Activated effector memory CD4-positive, alpha-beta T cell treated with Interleukin-2 at 50 U/mL for 16 hours (primary cell): ENCODE measurements at places on chromosomes 7 and 10.

DNA sequence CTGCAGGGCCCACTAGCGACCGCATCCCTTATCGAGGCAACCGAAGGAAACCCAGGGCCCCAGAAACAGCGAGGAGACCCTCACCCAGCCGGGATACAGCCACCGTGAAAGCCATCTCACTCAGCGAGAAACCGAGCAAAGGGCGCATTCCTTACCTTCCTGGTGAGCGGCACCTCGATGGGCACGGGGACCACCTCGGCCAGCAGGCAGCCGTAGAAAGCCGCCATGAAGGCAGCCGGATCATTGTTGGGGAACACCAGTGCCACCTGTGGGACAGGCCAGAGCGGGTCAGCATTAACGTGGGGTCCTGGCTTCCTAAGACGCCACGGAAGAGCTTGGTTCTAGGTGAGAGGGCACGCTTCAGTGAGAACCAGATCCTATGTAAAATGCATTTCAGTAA is 263.7 kb downstream of the ZMYND11 start:
- DNase-seq = no peak

GRCh38 chr10:80104066-80104926 is 25.8 kb downstream of the TMEM254 start:
- no peak for DNase-seq

- DNase-seq = no peak
Measured at GRCh38 chr10:46077731-46078413, 31.8 kb upstream of the MSMB start.

- DNase-seq = no peak
Measured at GRCh38 chr7:70092314-70093204, 494.3 kb downstream of the AUTS2 start.

- DNase-seq = no peak
Measured at GRCh38 chr7:17407229-17407628, 108.8 kb downstream of the AHR start.

DNA sequence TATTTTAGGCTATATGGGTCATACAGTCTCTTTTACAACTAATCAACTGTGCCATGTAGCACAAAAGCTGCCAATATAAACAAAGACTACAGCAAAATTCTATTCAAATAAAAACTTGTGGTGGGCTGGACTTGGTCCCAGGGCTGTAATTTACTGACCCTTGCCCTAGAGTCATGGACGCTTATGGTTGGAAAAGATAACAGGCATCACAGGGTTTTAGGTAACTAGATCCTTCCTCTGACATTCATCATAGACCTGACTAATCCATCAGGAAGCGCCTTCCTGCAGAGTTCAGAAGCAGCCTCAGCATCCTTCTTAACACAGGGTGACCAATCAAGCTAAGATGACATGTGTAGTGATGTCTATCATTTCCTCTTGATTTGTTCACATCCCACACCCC is 40.2 kb upstream of the GPAM start:
- no peak for DNase-seq

- no peak for DNase-seq
Measured at GRCh38 chr10:15096661-15097010, 519 bp upstream of the RPP38 start.

- no peak for DNase-seq
Measured at GRCh38 chr10:24902400-24902728, 50.0 kb downstream of the PRTFDC1 start.

DNA sequence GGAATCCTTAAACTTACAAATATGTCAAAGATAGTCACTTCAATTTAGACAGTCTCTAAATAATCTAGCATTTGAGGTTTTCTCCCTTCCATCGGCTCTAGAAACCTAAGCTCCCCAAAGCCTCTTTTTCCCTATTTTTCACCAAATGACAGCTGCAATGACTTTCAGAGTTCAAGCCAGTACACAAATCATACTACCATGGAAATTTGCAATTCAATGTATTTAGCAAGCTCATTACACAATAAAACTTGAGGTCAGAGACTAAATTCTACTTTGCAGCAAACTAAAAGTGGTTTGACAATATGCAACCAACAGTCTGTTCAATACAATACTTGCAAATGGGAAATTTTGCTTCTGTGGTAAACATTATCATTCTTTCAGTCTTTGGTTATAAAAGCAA is 80.3 kb downstream of the SKIDA1 start:
- no peak for DNase-seq

DNA sequence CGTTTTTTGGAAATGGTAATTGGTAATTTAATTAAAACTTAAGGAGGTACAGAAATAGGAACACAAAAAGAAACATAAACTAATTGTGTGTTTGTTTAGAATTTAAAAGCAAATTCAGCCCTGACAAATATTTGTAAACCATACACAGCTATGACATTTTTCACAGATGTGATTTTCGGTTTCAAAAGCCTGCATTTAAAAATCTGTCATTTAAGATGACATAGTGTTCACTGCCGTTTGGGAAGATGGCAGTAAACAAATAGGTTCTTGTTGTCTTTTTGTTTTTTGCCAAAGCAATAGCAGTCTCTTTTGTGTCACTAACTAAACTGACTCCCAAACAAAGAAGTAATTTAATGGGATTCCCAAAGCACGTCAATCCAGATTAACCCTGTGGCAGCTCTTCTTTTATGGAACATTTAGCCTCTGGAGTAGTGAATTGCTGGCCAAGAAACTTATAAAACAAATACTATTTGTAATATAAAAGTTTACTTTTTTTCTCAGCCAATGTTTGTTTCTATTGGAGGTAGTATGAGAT is 697.6 kb downstream of the PHTF2 start:
- DNase-seq = no peak

DNA sequence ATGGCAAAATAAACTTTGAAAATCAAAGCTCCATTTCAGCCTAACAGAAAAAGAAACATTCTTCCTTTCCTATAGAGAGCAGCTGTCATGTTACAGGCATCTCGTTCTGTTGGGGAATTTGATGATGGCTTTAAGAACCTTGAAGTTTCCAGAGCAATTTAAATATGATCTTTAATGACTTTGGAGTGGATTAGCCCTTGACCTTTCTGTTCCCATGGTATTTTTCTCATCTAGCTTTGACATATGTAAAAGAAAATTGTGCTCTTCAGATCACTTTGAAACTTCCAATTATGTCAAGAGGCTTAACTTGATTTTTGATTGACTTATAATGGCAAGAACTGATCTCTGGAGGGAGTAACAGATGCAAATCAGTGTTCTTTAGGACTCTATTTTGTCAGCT is 157.6 kb upstream of the SEMA3E start:
- DNase-seq = no peak

DNA sequence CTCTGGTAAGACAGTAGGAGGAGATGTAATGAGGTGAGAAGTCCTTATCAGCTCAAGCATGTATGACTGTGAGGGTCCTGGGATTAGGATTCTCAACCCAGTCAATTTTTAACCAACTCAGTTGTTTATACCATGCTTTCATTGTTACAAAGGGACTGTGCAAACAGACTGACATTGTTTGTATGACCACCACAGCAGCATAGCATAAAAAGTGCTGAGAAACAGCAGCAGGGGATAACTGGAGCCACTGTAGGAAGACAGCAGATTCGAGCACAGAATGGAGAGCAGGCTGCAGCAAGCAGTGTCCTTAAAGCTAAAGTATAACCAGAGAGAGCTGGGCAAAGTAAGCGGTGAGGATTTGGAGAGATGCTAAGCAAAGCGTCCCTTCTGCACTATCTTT is 829.5 kb downstream of the REEP3 start:
- no peak for DNase-seq

DNA sequence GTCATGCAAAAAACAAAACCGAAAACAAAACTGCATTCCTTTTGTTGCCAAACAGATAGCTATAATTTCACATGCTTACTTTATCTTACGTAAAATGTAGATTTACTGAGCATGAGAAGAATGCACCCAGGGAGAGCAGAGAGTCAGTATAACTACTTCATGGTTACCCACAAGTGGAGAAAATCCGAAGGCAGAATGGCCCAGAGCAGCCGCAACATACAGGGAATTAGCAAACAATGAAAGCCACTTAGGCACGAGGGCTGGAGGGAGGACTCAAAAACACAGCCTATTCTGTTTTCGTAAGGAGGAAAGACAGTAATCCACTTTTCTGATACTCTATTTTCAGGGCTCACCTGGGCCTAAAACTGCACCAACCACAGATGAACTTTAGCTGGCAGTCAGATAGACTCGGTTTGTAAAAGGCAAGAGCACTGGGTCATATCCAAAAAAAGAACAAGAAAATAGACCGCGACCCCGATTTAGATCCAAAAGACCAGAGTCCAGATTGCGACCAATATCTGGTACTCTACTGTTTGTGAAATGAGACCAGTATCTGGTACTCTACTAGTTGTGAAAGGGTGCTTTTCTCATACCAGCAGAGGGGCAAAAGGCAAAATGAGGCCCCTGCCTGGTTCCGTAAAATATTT is 1.3 kb downstream of the ITPRIP start:
- no peak for DNase-seq

DNA sequence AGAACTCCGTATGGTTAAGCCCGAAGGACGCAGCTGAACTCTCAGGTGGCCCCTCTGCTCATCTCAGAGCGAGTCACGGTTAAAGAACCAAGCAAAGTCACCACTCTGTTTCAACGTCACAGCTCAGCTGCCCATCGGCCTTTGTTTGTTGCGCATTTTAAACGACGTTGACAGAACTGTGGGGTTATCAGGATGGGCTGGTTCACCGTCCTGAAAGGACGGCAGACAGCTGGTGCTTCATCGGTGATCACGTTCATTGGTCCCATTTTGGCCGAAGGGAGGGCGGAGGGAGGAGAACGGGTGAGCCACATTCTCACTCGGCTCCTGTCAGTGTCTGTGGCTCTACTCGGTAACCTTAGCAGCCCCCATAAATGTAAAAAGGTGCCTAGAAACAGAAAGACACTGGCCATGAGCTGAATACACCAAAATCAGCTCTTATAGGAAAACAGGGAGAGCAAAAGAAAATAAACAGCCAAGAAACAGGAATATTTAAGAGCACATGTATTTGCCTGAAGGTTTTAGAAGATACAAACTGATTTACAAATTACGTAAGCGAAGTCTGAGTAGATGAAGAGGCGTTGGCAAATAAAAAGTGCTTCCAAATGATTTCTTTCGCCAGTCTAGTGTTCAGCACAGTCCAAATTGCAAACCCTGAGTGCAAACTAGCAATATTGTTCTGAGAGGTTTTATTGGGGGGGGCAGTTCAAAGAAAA is 8.4 kb downstream of the PRKAG2 start:
- no peak for DNase-seq

DNA sequence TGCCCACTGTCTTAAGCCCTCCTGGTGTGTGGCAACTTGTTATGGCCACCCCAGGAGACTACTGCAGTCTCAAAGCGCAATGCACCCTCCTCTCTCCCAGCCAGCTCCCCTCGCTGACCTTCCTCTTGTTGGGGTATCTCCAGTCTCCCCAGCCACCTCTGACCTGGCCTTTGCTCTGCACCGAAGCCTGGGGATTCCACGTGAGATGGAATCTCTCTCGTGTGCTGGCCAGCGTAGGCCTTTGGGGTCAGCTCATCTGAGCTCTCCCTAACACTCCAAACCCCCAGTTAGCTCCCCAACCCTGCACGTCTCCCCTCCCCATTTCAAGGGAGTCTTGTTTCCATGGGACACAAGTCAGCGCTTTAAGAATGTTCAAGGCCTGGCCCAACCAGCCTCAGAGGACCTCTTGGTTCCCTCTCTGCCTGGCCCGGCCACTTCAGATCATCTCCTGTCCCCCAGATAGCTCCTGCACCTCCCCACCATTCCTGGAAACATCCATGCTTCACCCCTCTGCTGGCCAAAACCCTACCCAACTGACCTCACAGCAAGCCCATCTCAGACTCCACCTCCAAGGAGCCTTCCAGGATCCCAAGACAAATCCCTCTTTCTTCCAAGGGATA is 11.2 kb downstream of the ITPRIP start:
- no peak for DNase-seq

DNA sequence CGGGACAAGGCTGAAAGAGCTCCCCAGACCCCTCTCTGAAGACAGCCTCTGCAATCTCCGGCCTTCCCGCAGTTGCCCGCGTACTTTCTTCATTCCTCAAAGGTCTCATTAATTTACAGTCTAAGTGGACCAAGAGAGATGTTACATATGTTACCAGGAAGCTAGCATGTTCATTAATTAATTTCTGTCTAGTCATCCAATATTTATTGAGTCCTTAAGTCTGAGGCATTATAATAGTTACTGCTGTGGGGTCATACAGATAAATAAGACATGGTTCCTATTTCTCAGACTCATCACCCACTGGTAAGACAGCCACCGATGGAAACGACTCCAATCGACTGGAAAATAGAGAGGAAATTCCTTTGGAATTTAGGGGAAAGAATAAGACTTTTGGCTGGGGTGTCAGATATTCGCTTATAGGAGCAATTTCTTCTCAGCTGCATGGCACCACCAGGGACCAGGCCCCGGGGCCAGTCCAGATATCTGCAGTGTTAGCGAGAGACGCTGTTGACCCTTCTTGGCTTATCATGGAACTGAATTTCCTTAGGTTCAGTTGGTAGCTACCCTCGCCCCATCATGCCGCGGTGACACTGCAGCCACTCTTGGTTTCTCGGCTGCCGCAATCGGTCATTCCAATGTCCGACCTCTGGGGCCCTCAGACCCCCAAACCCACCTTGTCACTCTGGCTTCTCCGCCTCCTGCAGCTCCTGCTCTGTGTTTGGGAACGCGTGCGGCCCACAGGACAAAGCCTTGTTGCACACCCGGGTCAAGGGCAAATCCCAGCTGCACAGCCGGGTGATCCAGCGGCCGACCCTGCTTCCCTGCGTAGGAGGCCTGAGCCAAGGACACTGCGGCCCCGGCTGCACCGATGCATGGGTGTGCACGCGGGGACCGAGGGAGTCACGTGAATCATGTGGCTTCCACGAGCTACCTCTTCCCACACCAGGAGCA is 383.2 kb downstream of the DNAJB6 start:
- no peak for DNase-seq

DNA sequence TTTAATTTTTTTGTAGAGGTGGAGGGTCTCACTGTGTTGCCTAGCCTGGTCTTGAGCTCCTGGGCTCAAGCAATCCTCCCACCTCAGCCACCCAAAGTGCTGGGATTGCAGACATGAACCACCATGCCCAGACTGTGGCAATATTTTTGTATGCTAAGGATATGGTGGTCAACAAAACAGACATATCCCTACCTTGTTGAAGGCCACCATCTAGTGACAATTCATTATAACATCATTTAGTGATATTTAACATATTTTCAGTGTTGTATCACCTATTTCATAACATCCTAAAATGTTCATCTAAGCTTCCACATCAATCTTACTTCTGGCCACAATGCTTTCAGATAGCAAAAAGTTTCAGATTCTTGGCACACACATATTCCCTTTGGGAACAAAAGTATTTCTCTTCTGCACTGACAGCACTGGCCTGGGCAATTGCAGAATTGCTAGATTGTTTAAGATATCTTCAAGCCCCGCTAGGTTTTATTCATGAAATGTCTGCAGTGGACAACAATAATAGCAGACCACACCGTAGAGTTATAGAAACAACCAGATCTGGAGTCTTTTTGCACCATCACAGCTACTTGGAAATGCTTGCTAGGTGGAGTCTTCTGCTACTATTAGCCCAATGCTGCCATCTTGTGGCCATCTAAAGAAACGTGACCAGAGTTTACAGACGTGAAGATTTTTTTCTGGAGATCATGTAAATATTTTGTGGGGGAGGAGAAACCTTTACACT is 58.4 kb downstream of the DNAJC12 start:
- peak; percentile 22 for DNase-seq
